ENCODE measurements at places on chromosomes 12 and 14.
A peak's percentile ranks its signal among the peaks of the same experiment; 100 is the strongest.

DNA sequence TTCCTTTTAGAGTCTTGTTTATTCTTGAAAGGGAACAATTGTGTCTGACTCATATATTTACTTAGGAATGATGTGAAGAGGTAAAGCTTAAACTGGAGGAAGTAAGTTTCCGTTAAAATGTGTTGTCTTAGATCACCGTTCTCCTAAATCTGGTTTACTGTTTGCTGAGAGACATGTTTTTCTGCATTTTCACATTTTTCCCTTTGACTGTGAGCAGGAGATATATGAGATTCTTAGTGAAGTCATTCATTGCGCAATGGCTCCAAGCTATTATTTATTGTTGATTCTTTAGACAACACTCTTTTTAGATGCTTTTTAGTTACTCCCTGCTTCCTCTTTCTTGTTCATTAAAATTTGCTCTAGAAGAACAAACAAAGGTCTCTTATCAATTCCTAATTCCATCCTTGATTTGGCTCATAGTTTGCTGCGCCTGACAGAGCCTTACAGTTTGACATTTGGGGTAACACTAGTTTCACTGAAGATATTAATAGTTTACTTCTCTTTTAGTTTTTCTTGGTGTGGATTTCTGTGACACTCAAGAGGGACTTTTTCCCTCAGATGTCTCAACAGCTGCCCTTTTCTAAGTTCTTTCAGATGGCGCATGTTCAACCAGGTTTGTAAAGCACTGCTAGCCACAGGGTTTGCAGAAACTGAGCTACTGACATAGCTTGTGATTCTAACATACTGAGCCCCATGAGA is 11.4 kb downstream of the CLECL1 start:
- no peak for DNase-seq

DNA sequence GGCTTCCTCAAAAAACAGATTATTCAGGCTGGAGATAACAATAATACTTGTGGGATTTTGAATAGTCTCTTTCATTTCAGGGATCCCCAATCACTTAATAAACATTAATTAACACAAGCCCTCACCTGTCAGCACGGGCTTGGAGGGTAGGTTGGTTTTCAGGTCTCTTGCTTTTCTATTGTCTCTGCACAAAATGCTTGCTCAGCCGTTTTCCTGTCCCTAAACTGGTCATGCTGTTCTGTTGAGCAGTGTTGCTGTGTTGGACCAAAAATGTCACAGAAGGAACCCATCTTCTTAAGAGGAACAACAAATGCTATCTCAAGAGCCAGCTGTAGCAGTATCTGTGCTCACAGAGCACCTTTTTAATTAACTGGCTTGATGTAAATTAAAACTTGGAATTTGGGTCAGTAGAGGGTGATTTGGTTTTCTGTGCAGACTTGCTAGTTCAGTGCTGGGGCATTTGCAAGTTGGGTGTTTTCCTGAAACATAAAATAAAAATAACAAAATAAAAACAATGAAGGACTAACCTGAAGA is 231.8 kb upstream of the CRY1 start:
- DNase-seq, result no peak

DNA sequence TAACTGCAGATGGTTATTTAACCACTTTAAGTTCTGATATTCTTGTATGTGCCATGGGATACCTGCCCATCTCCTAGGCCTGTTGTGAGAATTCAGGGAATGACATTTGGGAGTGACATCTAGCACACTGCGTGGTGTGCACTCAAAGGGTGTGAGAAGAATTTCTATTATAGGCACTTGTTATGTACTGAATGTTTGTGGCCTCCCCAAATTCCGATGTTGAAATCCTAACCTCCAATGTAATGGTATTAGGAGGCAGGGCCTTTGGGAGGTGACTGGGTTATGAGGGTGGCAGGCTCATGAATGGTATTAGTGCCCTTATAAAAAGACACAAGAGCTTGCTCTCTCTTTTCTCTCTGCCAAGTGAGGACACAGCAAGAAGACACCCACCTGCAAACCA is 27.6 kb downstream of the VCPKMT start:
- DNase-seq, result no peak

GRCh38 chr14:94582851-94583250 is 1.6 kb downstream of the SERPINA5 start:
- no peak for DNase-seq

GRCh38 chr12:107435072-107435471 is 250.5 kb upstream of the PWP1 start:
- DNase-seq, result no peak

DNA sequence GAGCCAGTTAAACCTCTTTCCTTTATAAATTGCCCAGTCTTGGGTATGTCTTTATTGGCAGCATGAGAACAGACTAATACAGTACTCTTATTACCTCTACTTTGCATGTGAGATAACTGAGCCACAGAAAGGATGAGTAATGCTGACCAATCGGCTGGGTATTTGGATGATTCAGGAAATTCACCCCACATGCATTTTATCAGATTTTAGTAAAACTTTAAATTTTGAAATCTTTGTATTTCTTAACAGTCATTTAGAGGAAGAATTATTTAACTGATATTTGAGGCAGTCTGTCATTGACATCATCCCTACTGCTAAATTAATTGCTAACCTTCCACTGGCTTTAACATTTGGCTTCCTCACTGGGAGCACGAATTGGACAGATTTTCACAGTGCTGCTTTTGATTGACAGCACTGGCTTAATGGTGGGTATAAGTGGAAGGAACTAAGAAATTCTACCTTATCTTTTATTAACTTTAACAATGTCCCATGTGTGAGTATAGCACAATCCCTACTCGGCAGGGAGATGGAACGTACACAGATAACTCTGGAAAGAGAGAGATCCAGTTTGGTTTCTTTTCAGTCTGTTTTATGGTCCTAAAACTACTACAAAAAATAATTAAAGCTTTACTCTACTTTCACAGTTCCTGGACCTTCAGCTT is 261.0 kb downstream of the DACT1 start:
- no peak for DNase-seq

- peak; percentile 41 for DNase-seq
These were observed 4.3 kb downstream of the PAPLN start for GRCh38 chr14:73241481-73242165.

DNA sequence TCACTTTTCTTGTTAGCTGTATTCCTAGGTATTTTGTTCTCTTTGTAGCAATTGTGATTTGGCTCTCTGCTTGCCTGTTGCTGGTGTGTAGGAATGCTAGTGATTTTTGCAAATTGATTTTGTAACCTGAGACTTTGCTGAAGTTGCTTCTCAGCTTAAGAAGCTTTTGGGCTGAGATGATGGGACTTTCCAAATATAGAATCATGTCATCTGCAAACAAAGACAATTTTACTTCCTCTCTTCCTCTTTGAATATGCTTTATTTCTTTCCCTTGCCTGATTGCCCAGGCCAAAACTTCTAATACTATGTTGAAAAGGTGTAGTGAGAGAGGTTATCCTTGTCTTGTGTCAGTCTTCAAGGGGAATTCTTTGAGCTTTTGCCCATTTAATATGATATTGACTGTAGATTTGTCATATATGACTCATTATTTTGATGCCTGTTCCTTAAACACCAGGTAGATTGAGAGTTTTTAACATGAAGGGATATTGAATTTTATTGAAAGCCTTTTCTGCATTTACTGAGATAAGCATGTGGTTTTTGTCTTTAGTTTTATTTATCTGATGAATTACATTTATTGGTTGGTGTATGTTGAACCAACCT is 26.7 kb downstream of the CLECL1 start:
- DNase-seq, result no peak

DNA sequence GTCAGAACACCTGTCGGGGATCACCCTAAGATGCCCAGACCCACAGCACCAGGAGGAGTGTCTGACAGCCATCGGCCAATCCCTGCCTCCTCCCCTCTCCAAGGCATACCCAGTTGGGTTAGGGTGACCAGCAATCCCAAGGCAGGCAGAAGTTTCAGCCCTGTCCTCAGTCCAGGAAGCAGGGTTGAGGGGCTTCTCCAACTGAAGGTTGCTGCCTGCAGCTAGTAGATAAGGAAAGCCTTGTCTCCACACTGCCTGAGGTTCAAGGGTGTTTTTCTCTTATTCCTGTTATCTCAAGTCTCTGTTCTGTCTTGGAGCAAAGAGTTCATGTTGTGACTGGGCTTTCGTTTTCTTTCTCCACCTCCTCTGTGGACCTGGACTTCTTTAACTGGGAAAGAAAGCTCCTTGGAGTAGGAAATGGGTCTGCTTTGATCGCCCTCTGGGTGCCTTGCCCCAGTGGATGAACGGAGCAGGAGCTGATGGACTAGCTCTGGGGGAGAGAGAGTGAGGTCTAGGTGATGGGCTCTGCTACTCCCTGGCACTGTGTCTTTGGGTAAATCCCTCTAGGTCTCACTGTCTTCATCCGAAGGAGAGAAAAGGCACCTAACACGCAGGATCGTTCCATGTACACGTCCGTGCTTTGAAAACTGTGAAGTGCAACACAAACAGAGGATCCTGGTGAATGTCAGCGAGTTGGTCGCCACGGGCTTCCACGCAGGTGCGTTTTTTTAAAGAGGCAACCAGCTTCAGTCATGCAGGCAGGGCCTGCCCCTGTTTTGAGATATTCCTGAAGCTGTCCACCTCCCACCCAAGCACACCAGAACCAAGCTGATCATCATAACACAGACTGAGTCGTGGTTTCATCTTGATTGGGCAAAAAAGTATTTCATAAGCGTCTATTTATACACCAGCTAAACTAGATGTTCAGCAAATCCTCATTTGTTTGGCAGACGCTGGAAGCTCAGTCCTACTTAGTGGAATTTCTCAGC is 52.5 kb upstream of the FOXN3 start:
- DNase-seq, result no peak

DNA sequence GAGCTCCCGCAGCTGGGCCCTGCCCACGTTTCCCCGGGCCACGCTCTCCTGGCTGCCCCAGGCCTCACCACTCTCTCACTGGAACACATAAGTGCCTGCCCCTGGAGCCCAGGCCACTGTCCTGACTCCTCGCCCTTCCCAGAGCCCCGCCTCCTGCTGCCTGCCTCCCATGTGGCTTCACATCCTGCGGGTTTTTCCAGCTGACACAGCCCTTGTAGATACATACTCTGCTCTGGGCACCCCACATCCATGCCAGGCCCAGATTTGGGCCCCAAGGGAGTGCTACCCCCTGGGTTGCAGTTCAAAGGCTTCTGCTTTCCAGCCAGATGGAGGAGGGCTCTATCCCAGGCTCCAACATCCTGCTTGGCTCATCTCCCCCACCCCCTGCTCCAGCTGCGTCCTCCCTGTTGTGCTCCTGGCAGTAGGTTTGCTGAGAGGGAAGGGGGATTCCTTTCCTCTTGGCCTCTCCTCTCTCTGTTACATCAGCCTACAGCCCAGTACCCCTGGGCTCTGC is 60.1 kb downstream of the TSPAN9 start:
- no peak for DNase-seq

DNA sequence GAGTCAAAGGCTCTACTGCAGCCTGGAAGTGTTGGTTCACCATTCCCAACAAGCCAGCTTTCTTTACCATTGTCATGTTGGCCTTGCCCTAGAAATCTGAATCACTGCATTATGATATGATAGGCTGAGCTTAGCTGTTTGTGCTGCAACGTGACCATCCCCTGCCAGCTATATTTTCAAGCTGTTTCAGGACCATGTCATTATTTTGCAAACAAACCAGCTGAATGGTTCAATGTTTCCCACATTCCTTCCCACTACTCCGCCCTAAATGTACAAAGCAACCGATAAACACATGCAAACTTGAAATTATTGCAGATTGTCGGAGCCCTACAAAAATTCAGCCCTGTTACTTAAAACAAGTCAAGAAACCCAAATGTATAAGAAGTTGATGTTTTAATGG is 136.1 kb downstream of the KICS2 start:
- DNase-seq, result no peak

DNA sequence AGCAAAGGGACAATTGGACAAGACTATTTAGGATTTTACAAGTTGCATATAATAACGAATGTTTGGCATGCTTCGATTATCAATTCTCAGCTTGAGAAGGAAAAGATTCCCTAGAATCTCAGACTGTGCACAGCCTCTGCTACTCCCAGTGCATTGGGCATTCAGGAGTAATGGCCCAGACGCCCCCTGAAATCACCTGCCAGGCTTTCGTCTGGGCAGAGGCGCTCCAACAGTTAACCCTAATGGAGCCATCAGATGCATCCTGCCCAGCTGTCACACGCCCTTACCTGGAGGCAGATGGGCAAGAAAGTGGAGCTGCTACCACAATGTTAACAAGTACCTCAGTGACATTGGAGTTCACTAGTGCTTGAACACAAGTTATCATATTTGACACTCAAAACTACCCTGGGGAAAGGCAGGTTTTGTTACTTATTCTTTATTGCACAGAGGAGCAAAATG is 927 bp upstream of the LRP6 start:
- no peak for DNase-seq

GRCh38 chr12:123223241-123223668 is 9.7 kb downstream of the MPHOSPH9 start:
- DNase-seq, result no peak

- DNase-seq, result no peak
These were observed 58.2 kb upstream of the FLRT2 start for GRCh38 chr14:85471744-85472143.

GRCh38 chr12:127041985-127042625 is 1224.9 kb upstream of the TMEM132C start:
- no peak for DNase-seq

DNA sequence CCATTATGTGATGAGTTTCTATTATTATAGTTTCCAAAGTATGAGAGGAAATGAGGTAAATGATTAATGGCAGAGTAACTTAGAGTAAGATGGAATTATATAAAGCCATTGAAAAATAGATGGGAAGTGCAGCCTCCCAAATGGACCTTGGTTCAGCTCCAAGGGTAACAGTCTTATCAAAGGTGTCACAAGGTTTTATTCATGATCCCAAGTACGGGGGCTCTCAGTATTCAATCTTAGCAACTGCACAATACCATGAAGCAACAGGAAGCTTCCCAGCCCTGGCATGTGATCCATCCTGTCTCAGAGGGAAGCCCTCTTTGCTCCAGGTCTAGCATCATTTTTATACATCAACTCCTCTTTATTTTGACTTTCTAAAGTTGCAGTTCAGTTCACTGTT is 948.2 kb downstream of the GALC start:
- no peak for DNase-seq

DNA sequence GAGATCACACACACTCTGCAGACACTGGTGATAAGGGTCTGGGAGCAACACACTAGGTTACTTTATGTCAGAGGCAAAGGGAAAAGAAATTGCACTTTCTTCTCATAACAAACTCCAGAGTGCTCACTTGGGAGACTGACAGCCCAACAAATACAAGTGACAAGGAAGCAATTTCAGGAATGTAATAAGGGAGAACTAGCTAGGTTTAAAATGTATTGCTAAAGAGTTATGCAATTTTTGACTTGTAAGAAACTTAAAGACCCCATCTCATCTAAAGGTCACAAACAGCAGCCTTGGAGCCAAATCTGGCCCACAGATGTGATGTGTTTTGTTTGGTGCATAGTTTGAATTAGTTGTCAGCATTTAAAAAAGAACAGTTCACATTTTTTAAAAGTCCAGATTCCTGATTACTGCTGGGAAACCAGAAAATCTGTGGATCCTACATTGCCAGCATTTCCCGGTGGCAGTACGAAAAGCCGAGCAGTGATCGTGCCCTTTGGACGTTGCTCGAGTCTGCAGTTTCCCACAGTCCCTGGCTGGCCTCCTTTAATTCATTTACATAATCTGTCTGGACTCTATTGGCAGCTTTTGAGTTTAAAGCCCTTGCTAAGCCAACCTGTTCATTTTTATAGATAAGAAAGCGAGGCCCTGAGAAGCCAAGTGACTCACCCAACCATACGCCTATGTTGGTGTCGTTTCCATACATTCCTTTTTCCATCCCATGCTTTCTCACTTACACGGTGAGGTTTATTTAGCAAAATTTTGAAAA is 42.0 kb upstream of the ETV6 start:
- DNase-seq, result no peak
